HepG2 (cell line): ENCODE measurements at places on chromosomes 16 and 17. TPM values are rescaled to one million over a fixed set of nuclear protein-coding genes. Genes with fewer than 3 reads are reported as not detected.

DNA sequence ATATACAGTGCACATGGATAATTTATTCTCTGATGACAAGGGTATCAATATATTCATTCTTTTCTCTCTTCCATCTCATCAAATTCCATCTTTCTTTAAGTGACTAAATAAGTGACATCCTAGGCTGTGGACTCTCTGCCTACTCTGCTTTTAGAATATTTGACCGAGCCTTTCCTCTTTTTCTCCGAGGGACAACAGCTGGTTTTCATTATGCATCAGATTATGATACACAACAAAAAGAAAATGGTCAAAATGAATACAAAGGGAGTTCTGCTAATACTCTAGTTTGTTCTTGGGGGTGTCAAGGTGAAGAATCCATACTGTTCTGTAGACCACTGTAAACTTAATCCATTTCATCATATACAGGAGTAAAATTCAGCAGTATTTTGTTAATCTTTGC, 942.6 kb downstream of the KCNJ2 start:
- DNase-seq, result no peak

- DNase-seq, result no peak
Observed at GRCh38 chr17:15469260-15469659, 1.8 kb upstream of the CDRT4 start.

DNA sequence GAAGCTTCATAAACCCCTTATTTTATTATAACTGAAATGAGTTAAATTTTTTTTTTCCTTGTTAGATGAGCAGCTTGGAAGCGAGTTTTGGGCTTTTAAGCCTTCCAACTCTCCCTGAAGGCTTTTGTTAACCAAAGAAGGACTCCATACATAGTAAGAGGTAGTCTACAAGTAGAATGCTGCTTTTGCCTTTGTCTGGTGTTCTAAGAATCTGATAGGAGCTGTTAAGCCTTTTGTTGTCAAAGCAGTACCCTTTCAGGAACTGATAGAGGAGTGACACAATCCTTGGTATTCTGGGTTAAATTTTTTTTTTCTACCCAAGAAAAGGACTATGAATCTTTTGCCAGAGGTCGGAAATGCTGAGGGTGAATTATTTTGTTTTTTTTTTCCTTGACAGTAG, 26.1 kb downstream of the MAP2K4 start:
- DNase-seq, result no peak

GRCh38 chr17:47203984-47204721, 5.0 kb upstream of the MYL4 start:
- no peak for DNase-seq

Gene MBTD1
- 20.9 and 21.7 TPM in 2 replicates for total RNA-seq

Gene NLGN2
- 1.4 and 1.9 TPM in 2 replicates for total RNA-seq
